Astrocyte of the spinal cord (primary cell): ENCODE measurements at places on chromosomes 2 and 18.

GRCh38 chr2:70173520-70173919, 17.3 kb downstream of the C2orf42 start:
- DNase-seq = no peak

- DNase-seq = no peak
Observed at GRCh38 chr2:102337481-102338386, 17.9 kb upstream of the IL18R1 start.

DNA sequence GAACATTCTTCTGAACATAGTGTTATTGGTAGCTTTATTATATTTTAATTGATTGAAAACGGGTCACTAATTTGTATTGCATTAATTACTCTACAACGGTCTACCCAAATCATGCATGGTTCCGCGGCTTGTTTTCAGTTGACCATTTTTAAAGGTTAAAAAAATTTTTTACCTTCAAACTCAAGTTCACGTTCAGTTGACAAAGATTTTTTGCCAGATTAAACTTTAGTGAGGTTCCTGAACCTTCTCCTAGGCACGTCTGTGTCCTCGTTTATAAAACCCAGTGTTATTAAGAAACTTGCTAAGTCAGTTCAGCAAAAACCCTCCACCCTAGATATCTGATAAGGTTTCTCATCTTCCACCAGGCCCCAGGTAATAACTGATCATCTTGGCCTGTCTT, 331.2 kb downstream of the ALK start:
- DNase-seq = no peak

DNA sequence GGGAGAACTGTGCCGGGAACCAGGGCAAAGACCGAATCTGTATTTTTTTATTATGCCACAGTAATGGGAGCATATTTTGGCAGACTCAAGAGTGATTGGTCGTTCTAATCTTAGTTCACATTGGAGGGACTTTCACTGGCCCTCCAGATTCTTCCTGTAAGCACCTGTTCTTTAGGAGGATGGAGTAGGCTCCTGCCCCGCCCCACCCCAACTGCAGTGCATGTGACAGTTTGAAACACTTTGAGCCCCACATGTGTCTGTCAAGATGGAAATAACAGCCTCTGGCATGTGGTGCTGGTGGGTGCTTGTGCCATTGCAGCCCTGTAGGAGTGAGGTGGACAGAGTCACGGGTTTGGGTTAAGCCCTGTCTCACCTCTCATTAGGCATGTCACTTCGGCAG, 43.3 kb upstream of the TXNDC2 start:
- no peak for DNase-seq

- no peak for DNase-seq
Observed at GRCh38 chr2:232894251-232894650, 24.2 kb downstream of the SNORC start.

DNA sequence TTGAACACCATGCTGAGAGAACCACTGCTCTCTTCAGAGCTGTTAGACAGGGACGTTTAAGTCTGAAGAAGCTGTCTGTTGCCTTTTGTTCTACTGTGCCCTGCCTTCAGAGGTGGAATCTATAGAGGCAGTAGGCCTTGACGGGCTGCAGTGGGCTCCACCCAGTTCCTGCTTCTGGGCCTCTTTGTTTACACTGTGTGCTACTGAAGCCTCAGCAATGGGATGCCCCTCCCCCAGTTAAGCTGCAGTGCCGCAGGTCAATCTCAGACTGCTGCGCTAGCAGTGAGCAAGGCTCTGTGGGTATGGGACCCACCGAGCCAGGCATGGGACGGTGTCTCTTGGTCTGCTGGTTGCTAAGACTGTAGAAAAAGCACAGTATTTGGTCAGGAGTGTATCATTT, 162.3 kb upstream of the NXPH2 start:
- DNase-seq = no peak

DNA sequence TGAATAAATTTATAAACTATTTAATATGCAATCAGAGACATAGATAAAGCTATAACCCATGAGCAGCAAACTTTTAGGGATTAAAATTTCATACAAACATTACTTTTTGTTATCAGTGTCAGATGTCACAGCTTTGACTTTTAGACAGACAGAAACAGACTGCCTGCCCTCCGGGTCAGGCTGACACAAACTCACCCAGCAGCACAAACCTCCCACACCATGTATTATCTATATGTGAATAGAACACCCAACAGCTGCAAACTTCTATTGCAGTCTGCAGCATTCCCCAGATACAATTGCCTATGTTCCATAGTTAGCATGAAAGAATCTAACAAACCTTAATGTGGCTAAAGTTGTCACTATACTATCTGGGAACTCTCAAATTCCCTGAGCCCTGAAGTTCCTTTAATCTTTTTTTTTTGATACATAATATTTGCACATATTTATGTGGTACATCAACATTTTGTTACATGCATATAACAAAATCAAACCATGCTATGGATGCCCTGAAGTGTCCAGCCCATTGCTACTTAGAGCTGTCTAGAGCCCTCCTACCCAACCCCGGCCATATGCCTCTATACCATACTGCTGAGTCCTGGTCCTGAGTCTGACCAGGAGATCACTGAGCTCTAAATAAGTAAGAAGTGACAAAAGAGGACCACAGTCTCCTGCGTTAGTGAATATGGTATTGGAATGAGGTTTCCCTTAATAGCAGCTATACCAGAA, 214.4 kb downstream of the ZNF385B start:
- DNase-seq = no peak

DNA sequence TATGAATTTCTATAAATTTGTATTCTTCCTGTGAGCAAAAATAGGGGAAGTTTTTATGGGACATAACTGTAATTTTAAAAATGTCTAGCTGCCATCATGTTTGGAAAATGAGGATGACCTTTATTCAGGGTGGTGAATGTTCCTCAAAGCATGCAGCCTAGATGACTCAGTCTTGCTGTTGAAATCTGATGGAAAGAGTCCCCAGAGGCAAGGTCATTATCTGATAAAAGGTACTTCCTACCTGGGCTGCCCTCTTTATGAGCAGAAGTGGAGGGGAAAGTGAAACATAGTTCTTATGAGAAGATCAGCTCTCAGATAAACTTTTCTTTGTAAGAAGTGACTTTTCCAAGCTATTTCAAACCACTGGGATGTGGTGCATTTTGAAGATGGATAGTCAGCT, 1144.7 kb upstream of the PIK3C3 start:
- DNase-seq = peak; percentile 6

GRCh38 chr2:10601866-10602566, 87.8 kb downstream of the NOL10 start:
- no peak for DNase-seq

DNA sequence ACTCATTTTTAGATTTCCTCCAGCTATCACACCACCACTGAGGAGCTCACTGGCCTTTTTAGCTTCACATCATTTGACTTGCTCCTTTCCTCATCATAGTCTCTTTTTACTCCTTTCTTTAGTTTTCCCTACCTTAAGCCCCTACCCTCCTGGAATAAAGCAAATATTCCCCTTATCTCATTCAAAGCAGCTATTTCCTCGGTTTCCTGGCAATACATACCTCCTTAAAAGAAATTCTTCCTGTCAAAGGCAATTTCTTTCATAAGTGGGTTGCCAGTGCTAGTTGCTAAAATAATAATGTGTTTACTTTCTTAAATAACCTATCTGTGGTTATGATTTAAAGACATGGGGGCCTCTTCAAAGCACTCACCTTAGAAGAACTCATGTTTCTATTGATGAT, 359.3 kb downstream of the GALNT13 start:
- DNase-seq = no peak

GRCh38 chr2:161208527-161209139, 48.4 kb downstream of the TANK start:
- peak; percentile 78 for DNase-seq

GRCh38 chr18:59516356-59517155, 157.5 kb upstream of the LMAN1 start:
- DNase-seq = peak; percentile 38
